ENCODE measurements at places on chromosomes 2 and 18.

GRCh38 chr2:69572641-69573040 is 70.9 kb downstream of the AAK1 start:
- no peak for DNase-seq

DNA sequence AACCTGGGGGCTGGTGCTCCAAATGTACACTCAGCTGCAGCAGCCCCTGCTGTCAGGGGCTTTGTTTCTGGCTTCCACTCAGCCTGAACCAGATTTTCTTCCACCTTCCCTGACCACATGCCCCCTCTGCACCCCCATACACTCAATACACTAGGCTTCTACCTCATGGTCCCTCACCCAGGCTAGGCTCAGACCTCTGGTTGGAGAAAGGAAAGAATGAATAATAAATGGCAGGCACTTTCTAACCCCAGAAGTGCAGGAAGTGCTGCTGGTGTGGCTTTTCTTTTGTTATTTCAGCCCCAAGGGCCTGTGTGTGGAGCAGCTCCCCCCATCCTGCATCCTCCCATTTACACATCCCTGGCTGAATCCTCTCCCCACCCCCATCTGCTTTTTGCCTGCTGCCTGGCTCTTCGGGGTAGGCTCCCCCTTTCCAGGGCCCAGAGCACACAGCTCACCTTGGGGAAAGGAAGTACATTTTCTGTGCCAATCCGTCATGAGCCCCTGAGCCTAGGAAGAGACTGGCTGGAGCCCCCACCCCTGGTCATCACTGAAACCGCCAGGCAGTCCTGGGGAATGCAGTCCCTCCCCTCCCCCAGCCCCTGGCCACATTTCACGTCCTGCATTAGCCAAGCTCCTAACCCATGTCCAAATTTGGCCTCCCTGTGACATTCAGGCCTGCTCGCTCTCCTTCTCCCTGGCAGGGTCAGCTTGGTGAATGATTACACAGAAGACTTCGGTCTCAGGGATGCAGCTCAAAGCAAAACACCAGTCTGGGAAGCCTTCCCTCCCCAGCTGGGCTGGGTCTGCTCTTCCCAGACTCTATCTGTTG is 2.6 kb downstream of the DYSF start:
- DNase-seq, result no peak

GRCh38 chr2:224909885-224910573 is 132.2 kb downstream of the DOCK10 start:
- DNase-seq, result peak; percentile 28

DNA sequence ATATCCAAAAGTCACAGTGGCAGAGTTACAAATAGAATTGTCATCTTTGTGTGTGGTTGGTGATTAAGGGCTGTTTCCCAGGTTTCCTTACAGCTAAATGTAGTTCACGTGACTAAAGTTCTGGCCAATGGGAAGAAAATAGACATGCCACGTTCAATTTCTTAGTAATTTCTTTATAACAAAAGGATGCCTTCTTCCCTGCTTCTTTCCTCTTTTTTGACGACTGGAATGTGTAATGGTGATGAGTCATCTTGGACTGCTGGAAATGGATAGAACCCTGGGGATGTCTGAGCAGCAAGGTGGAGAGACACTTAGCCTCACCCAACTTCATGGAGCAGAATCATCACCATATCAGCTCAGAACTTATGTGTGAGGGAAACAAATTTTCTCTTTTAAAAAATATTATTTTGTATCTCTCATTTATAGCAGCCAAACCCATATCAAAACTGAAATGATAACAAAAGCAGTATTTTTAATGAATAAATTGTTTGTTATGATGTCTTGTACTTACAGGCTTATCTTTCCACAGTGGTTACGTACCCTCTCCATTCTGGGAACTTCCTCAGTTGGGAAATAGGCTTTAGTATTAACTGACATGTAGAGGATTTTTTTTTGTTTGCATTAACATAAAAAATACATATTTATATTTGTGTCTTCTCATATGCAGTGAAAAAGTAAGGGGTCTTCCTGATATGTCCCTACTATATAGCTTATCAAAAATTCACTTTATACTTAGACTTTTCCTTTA is 91.1 kb upstream of the CDH2 start:
- DNase-seq, result no peak

- DNase-seq, result no peak
These were observed 68.7 kb upstream of the FSHR start for GRCh38 chr2:49222975-49223528.

All from OCI-M1 (cell line).